Muscle of leg (tissue), 16 donors: ENCODE measurements at places on chromosomes 3 and 15. TPM values are rescaled to one million over a fixed set of nuclear protein-coding genes. Genes with fewer than 3 reads are reported as not detected.

The CIDEC gene
- polyA plus RNA-seq, result 4.1 TPM

The MST1R gene
- polyA plus RNA-seq, result 5.0 TPM

The GOLGA8J gene
- 0.46 TPM for polyA plus RNA-seq

The AQP9 gene
- polyA plus RNA-seq, result 0.37 TPM

The INSYN1 gene
- 5.7 TPM for polyA plus RNA-seq

The WNT5A gene
- polyA plus RNA-seq, result 20.9 TPM

The NMNAT3 gene
- polyA plus RNA-seq, result 3.7 TPM
